ENCODE measurements at places on chromosomes 3 and 15.

- no peak for DNase-seq
These were observed 217.4 kb upstream of the WNT5A start for GRCh38 chr3:55704521-55704920.

- DNase-seq = no peak
These were observed 874.1 kb downstream of the ZPLD1 start for GRCh38 chr3:103308921-103309320.

DNA sequence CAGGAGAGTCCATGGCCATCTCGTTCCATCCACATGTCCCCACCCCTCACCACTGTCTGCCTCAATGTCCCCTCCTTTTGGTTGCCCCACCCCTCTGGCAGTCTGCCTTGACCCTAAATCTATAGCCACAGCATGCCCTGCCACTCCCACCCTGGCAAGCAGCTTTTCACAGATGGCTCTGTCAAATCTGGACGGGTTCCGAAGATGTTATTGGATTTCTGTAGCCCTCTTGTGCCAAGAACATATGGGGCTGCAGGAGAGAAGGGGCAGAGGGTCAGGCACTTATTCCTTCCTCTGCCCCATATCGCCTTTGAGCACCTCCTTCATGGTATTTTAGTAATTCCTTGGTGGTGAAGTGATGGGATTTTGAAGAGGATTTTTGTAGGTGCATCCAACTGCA, 57.1 kb downstream of the EPHB1 start:
- DNase-seq = no peak

- no peak for DNase-seq
These were observed 506.4 kb downstream of the FGF12 start for GRCh38 chr3:192220915-192221314.

- no peak for DNase-seq
These were observed 7.1 kb downstream of the LRRK1 start for GRCh38 chr15:100926258-100926657.

- DNase-seq = no peak
These were observed 191.2 kb upstream of the ARPP21 start for GRCh38 chr3:35448121-35448520.

DNA sequence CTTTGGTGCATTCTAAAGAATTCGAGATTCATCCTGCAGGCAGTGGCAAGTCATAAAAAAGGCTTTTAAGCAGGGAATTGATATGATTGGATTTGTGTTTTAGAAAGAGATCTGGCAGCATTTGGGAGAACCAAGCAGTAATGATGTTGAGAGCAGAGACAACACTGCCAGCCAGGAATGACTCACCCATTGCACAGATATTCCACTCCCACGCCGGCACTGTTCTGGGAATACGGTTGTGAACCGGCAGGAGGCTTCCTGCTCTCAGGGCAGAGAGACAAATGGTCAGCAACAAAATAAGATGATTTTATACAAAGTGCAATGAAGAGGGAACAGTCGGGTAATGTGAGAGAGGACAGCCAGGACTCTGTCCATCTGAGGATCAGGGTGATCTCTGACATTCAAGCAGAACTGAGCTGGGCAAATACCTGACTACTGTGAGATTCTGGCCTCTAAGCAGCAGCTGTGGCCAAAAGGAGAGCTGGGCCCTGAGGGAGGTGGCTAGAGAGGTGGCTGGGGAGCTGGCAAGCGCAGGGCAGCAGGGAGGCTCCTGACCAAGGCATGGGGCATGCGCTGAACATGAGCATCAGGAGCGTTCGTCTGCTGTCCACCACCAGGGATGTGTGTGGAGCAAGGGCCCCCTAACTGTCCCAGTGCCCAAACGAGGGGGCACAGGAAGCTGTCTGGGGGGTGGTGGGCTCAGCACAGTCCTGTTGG, 56.1 kb upstream of the PLXNA1 start:
- no peak for DNase-seq

DNA sequence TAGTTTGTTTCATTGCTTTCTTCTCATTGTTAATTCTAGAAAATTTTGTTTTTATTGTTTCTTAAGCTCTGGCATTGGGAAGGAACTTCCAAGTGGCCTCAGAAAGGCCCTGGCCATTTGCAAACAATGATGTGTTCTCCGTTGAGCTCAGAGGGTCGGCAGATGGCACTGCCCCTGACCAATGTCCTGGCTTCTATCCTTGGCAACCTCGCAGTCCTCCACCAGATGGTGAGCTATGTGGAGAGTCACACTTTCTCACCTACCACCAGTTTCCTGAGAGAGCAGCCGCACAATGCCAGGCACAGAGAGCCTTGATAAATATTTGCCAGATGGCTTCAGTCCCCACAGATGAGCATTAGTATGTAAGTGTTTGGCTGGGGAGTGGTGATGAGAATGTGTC, 343.7 kb downstream of the EPHB1 start:
- DNase-seq = no peak

- no peak for DNase-seq
These were observed 289.9 kb upstream of the RASGRP1 start for GRCh38 chr15:38854506-38854905.

DNA sequence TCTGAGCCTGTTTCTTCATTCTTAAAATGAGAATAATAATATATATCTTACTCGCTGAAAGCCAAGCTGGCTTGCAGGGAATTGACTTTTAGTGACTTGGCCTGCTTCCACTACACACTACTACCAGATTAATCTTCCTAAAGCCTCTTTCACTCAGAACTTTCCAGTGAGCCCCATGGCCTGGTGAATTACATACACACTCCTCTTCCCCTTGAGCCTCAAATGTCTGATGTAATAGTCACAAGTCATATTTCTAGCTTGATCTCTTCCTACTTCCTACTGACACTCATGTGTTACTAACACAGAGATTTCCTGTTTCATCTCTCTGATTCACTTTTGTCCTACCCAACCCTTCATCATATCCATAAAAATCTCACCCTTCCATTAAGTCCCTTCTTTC, 82.7 kb upstream of the SOX2 start:
- DNase-seq = no peak

All from right renal cortex interstitium (tissue), 3 donors.